Stimulated activated CD8-positive, alpha-beta memory T cell treated with anti-CD3 and anti-CD28 coated beads, Interleukin-2, amount 100 ng/mL, for 48 hours (primary cell): ENCODE measurements at places on chromosomes 3 and 15.

- no peak for DNase-seq
These were observed 131.7 kb upstream of the AGBL1 start for GRCh38 chr15:85947936-85948335.

GRCh38 chr15:77739591-77740378 lies 107.1 kb upstream of the LINGO1 start:
- no peak for DNase-seq

DNA sequence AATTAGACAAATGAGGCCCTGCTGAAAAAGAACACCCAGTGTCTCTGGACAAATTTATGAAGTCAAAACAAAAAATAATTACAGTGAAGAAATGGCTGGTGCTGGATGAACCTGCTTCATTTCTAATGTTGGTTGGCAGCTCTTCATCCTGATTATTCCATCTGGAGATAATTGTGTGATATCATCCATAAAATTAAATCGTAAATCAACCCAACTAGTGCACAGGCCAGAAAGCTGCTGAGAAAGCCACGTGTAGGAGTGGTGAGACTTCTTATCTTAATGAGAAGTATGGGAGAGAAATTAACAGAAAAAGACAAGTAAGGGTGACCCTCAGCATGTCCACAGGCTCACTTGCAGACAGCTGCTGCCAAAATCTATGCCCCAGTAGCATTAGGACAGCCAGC lies 465.2 kb upstream of the TGFBR2 start:
- DNase-seq: no peak

- DNase-seq: no peak
These were observed 77.0 kb upstream of the RBMS3 start for GRCh38 chr3:29203851-29204250.

DNA sequence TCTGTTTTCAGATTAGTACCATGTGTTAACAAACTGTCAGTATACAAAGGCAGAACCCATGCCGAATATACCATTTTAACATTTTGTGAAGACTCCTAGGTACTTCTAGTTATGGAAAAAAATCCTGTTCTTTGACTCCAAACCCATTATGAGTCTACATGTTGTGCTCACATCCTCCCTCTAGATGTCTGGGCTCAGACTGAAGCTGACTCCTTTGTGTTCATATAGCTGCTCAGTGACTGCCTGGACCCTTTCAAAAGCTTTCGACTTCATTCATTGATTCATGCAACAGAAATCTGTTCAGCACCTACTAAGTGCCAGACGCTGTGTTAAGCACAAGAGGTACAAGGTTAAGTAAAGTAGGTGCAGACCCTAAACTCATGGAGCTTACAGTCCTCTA lies 60.5 kb downstream of the MEGF11 start:
- no peak for DNase-seq

DNA sequence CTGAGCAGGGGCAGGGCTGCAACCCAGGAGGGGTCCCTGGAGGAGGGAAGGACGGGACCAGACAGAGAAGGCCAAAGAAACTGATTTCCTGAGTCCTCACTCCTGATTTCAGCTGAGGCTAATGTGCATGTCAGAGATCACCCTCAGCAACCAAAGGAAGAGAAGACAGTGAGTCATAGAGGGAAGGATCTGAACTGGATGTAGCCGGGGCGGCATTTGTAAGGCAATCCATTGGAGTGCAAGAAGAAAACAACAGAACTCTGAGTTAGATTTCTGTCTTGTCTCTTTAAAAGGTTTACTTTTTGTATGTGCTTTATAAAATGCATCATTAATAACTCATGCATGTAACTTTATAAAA lies 105.3 kb upstream of the AGBL1 start:
- DNase-seq: no peak
